ENCODE measurements at places on chromosomes 2 and 18. TPM values are rescaled to one million over a fixed set of nuclear protein-coding genes. Genes with fewer than 3 reads are reported as not detected.

BCL2L11 gene
- 38.7 TPM for total RNA-seq

PROKR1 gene
- total RNA-seq = not detected

LAMA3 gene
- not detected for total RNA-seq

UPP2 gene
- total RNA-seq = not detected

MATN3 gene
- not detected for total RNA-seq

RNF125 gene
- 177 TPM for total RNA-seq

ANKRD53 gene
- 1.7 TPM for total RNA-seq

SLC11A1 gene
- total RNA-seq = 0.72 TPM

PCARE gene
- not detected for total RNA-seq

IL18R1 gene
- total RNA-seq = 7.7 TPM

GPR35 gene
- total RNA-seq = 18.7 TPM

EML6 gene
- 0.35 TPM for total RNA-seq

SUCLG1 gene
- total RNA-seq = 35.1 TPM

SULT1C2 gene
- total RNA-seq = not detected

ERICH2 gene
- not detected for total RNA-seq

UGT1A4 gene
- total RNA-seq = not detected

SH2D6 gene
- total RNA-seq = 0.44 TPM

PLGLB1 gene
- total RNA-seq = 1.7 TPM

SERPINB11 gene
- total RNA-seq = not detected

ABCG5 gene
- not detected for total RNA-seq

EPAS1 gene
- 18.5 TPM for total RNA-seq

RGPD4 gene
- 0.30 TPM for total RNA-seq

ARHGAP28 gene
- total RNA-seq = not detected

APOB gene
- not detected for total RNA-seq

PTPRM gene
- 4.2 TPM for total RNA-seq
